ENCODE measurements at places on chromosomes 6 and 20.

DNA sequence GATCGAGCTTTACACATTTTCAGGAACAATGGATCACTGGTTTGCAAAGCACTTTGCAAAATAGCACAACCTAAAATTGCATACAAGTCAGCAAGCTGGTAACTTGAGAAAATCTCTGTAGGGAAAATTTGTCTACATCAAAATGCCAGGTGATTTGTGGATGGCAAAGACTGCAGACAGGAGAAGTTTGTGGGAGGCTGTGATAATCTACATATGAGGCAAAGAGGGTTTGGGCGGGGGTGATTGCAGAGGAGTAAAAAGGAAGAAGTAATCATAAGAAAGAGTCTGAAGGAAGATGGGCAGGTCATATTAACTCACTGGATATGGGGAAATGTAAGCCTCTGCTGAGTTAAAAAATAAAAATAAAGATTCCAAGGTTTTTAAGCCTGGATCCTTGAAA lies 166.3 kb upstream of the STXBP5 start:
- DNase-seq = no peak

DNA sequence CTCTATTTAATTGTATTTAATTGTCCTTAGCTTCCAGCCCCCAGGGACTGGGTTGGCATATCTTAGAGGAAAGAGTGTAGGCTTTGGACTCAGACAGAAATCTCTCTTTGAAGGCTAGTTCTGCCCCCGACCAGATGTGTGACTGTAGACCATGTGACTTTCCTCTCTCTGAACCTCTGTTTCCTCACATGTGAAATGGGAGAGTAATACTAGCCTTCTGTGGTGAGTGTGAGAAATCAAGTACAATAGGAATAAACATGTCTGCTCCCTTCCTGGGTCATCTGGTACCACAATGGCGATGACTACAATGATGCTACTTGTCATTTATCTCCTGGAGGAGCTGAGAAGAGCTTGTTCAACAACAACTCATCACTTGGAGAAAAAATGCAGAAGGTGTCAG lies 179.9 kb downstream of the LRFN2 start:
- DNase-seq = no peak

DNA sequence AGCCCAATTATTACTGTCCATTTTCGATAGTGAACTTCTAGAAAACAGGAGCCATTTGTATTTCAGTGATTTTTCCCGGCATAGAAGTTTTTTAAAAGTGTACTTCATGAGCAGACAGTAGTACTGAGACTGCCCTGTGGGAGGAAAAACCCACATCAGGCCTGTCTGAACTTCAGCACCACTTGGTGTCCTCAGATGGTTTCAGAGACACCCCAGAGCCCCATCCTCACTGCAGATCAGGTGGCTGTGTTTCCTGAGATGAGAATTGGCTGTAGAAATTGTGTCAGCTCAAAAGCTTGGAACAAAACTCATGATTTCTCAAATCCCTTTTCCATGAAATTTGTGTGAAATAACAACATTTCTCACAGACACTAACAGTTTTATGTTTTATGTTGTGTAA lies 110.0 kb upstream of the RIN2 start:
- no peak for DNase-seq

DNA sequence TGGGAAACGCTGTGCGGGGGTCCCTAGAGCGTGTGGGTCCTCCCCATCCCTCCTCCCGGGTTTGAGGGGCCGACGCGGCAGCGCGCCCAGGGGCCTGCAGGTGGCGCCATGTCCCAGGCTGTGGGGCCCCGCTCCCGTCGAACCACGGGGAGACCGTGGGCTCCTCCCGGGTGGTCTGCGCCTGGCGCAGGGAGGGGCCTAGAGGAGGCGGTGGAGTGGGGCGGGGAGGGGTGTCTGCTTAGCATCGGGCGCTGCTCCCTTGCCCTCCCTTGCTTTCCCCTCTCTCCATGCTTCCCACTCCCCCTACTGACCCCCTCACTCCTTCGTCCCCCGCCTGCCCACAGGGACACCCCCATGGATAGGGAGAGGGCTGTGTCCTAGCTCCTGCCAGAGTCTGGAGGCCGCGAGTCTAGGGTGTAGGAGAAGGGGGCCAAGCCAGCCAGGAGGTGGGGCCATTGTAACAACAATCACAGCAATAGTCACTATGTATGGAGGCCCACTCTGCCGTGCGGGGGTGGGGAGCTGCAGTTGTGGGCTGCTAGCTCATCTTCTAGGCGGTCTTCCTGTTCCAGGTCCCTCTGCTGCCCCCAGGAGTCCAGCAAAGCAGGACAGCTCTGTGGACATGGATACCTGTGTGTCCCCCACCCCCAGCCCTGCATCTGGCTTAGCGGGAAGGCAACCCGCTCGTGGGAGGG lies 51.7 kb downstream of the CHMP4B start:
- no peak for DNase-seq

DNA sequence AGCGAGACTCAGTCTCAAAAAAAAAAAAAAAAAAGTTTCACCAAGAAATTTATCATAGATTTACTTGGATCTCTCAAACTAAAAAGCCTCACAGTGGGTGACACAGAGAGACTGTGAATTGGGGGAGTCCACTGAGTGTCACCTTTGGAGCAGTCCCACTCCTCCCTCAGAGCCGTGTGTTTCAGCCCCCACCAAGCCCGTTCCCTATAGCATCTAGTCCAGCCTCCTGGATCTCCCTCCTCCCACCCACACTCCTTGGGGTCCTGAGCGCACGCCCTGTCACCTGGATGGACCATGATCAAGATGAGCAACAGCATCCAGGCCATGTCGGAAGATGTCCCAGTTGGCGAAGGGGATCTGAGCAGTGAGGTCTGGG lies 422 bp downstream of the NCR3 start:
- DNase-seq = no peak

GRCh38 chr6:24145690-24146131 lies 19.7 kb downstream of the NRSN1 start:
- DNase-seq = no peak

DNA sequence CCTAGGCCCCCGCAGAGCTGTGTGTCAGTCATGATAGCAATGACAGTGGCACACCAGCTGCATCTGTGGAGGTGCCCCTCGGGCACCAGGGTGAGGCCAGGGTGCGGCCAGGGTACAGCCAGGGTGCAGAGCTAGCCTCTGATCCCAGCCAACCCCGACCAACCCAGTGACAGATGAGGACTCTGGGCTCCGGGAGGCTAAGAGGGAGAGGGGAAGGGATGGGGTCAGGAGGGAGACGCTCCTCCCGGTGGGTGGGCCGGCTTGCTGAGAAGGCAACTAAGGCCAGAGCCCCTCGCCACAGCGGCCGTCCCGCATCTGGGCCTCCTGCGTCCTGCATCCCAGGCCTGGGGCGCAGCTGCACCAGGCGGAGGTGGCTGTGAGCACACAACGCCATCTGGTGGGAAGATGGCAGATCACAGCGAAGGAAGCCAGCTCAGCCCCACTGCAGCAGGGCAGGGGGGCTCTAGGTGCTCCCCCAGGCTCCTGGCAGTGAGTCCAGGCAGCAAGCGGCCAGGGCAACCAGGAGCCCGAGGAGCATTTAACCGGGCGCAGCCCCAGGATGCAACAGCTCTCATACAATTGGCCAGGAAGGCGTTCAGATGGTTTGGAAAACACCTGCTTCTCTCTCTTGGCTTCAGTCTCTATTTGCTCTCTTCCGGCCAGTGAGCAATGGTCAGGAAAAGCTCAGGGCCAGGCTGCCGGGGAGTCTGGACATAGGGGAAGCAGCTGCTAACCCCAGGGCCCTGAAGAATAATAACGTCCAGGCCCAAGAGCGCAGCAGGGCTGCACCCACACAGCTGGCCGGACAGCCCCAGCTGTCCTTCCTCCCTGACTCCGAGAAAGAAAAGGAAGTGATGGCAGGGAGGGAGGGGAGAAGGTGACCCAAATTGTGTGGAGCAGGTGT lies 169.4 kb downstream of the TAF4 start:
- DNase-seq = no peak

- no peak for DNase-seq
These were observed 903.9 kb upstream of the MAP3K7 start for GRCh38 chr6:91490671-91491301.

GRCh38 chr6:159778542-159779103 lies 10.8 kb downstream of the TCP1 start:
- DNase-seq = no peak

- no peak for DNase-seq
These were observed 3.4 kb upstream of the SYS1 start for GRCh38 chr20:45359406-45360148.

DNA sequence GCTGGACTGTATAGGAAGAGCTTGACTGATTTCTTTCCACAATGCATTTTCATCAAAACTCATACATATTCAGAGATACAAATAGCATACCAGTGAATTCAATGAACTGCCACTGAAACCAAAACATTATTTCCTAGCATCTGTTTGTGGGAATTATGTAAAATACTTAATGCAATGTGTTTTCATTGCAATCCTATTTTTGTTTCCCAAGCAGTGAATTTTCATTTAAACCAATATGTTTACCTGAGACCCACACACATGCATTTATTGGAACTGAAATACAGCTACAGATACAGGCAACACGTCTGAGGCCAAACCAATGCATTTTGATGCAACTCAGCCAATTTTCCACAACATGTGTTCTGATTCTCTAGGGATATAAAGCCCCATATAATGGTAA lies 33.2 kb upstream of the TFAP2A start:
- no peak for DNase-seq

GRCh38 chr6:167303675-167304625 lies 12.8 kb downstream of the UNC93A start:
- DNase-seq = no peak
